ENCODE measurements at places on chromosomes 2 and 18.
A peak's percentile ranks its signal among the peaks of the same experiment; 100 is the strongest.

GRCh38 chr2:202721621-202722020, 86.9 kb downstream of the FAM117B start:
- no peak for DNase-seq

DNA sequence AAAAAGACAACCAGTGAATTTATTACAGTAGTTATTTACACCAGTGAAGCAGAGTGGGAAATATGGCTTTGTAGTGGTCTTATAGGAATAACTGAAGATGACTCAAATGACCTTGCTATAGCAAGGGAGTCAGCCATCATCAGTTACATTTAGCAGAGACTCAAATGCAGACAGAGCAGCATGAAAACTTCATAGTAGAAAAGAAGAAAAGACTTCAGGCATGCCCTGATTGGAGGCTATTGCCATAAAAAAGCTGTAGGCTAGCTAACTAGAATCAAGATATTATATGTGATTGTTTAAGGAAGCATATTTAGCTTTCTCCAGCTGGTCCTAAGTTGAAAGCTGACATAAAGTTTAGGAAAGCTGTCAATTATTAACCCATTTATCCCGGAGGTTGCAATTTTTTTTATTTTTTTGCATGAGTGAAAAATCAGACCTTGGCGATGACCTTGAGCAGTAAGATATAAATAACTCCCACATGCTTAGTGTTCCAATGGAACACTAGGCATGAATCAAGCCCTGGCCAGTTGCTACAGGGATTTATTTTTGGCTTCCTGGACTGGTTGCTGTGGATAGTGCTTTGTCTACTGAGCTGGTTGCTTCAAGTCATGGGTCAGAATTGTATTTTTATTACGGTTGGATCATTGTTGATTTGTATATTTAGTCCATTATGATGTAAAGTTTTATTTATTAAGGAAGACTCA, 675.6 kb upstream of the VRK2 start:
- DNase-seq = no peak

GRCh38 chr2:127115471-127116199, 8.7 kb upstream of the BIN1 start:
- DNase-seq = no peak

GRCh38 chr2:229627728-229628127, 86.6 kb downstream of the DNER start:
- DNase-seq = no peak

DNA sequence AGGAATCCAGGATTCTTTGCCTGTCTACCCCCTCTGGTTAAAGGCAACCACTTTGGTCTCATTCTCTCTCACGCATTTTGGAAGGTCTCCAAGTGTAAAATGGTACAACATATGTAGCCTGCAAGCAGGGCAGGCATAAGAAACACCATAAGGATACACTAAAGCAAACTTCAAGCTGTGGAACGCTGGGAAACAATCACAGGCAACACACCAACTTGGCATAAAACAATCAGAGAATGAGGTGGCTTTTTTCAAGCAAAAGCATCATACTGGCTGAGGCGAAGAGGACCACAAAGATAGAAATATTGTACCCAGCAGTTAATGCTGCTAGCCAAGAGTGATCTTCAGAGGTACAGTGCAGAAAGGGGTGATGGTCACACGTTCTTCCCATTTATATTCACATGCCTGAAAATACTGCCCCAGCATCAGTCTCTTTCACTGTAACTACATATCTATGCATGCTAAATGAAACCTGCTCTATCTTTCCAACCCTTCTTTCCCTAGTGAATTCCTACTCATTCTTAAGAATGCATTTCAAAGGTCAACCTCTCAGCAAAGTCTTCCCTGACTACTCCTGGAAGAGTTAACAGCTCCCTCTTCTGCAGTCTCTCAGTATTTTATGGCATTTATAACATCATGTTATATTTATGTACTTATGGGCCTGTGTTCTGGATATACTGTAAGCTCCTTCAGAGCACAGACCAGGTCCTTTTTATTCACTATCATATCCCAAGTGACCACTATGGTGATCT, 71.9 kb upstream of the GALNT5 start:
- DNase-seq = no peak

DNA sequence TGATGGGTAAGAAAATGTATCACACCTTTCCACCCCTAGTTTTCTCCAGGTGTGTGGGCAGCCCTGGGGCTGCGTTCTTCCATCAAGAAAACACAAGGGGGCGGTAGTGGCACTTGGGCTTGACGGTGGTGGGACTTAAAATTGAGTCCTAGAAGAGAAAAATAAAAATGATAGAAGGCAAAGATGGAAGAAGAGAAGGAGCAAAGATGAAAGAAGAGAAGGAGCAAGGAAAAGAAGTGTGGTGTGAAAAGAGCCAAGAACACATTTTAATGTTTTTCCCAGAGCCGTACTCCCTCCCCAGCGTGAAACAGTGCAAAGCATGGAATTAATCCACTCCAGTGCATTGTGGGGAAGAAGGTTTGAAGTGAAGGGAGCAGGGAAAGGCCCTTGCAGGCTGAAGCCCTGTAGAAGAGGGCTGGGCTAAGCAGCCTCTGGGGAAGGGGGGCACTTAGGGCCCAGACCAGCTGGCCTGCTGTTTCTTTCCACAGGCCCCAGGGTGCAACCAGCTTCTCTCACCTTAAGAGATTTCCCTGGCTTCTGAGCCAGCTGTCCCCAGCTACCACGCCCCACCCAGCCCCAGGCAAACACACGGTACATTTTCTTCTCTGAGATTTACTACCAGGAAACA, 256.8 kb downstream of the RNF152 start:
- DNase-seq = peak; percentile 59

- DNase-seq = no peak
Measured at GRCh38 chr2:217177720-217178119, 317.9 kb upstream of the TNP1 start.

GRCh38 chr2:16478434-16479210, 187.0 kb downstream of the CYRIA start:
- DNase-seq = no peak

DNA sequence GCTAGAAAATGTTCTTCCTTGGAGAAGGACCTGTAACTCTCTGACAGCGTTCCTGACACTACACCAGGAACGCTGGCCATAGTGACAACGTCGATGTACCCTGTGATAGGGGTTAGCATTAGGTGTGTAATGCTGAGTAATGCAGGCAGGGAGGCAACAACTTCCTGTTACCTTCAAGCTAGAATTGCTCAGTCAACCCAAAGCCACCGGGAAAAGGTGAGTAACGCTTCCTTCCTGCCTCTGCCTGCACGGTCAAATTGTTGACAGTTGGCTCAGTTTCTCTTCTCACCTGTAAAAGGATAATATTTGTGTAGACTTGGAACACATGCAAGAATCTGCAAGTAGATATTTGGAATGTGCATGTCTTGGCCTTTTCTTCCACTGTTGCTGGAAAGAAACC, 12.7 kb downstream of the FAM110C start:
- DNase-seq = no peak

GRCh38 chr2:238428866-238429265, 2.1 kb downstream of the ASB1 start:
- DNase-seq = no peak

Data from NCI-H1436 treated with DMSO at 0.1 percent for 48 hours (cell line).